ENCODE measurements at places on chromosomes 2 and 18. TPM values are rescaled to one million over a fixed set of nuclear protein-coding genes. Genes with fewer than 3 reads are reported as not detected.
A peak's percentile ranks its signal among the peaks of the same experiment; 100 is the strongest.

GRCh38 chr2:59770651-59771050 lies 782.8 kb downstream of the BCL11A start:
- no peak for DNase-seq

DNA sequence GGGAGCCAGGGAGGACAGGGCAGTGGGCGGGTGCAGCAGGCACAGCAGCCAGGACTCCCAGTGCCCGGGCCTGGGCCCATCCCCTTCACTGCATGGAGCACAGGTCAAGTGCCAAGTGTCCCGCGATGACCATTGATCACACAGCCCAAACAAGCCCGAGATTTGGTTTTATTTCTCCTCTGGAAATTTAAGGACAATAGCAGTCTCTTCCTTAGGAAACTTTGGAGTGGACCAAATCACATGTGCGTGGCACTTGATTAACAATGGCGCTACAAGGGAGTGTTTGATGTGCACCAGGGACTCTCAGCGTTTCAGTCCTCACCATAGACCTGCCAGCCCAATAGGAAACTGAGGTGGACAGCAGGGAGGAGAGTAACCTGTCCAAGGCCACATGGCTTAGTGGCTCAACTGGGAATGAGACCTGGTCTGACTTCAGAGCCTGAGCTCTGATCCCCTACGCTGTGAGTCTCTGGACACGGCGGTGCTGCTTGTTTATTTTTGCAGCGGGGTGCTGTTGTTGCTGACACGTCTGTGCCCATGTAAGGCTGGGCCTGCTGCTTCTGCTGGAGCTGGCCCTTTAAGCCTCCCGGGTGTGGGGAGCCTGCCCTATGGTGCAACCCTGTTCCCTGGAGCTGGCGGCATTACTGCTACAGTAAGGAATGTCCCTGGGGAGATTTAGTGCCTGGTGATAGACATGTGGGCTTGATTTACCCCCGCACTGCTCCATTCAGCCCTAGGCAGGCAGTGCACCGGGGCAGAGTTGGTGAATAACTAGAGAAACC lies 194.2 kb downstream of the INHBB start:
- peak; percentile 92 for DNase-seq

GRCh38 chr2:49514201-49514600 lies 359.9 kb upstream of the FSHR start:
- DNase-seq, result no peak

DNA sequence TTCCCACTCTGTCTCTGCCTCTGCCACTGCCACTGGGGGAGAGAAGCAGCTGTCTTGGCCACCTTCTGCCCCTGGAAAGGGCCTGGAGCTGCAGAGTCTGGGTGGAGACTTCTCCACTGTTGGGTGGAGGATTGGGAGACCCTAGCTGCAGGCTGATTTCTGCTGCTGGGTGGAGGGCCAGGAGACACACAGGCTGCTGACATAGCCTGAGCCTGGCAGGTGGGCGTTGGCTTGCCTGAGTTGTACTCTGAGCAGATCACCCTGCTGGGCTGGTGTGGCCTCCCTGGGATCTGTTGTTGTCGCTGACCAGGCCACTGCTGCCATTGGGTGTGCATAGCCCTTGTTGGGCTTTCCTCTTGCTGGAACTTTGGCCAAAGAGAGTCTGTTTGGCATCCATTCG lies 64.3 kb downstream of the ARHGEF4 start:
- DNase-seq, result no peak

DNA sequence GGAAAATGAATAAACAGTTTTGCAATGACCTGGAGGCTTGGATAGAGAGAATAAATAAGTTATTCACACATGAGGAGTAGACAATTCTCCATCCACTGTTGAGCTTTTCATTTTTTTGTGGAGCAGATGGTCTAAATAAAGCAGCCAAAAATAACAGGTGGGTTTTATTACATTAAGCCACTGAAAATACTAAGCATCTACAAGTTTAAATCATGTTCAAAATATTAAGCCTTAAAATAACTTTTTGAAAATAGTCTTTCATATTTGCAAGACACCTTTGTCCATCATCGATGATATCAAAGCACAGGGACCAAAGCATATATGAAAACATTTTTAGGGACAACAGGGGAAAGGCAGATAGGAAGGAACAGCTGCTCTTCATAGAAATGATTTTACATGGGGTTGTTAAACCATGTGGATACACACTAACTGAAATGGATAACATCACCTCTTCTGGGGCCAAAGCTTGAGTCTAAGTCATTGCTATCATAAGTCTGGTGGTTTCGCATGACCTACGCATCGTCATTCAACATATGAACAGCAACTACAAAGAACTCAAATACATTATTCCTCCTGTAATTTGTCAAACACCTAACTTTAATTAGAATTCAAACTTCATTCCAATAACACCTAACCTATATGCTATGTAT lies 197.6 kb upstream of the CHST9 start:
- DNase-seq, result no peak

GRCh38 chr2:154195644-154196195 lies 324.0 kb downstream of the GALNT13 start:
- no peak for DNase-seq

- no peak for DNase-seq
Measured at GRCh38 chr2:175353275-175353674, 171.8 kb upstream of the ATP5MC3 start.

DNA sequence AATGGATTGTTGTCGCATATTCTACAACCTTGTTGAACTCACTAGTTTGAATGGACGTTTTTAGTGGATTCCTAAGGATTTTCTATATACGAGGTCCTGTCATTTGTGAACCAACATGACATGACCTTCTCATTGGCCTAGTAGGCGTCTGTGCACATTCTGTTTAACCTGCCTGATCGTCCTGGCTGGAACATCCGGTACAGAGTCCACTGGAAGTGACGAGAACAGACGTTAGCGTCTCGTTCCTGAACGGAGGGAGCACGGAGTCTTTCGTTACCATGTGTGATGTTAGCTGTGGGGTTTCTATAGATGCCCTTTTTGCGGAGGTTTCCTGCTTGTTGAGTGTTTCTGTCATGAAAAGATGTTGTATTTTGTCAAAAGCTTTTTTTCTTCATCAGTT lies 61.9 kb downstream of the SLC66A2 start:
- peak; percentile 40 for DNase-seq

- no peak for DNase-seq
Measured at GRCh38 chr2:229344151-229344551, 73.1 kb upstream of the PID1 start.

- peak; percentile 42 for DNase-seq
Measured at GRCh38 chr2:8427211-8427610, 254.6 kb upstream of the ID2 start.

GRCh38 chr2:32863803-32864202 lies 83.0 kb upstream of the LTBP1 start:
- DNase-seq, result no peak

- DNase-seq, result peak; percentile 77
Measured at GRCh38 chr2:231674587-231675338, 33.6 kb upstream of the PTMA start.

DNA sequence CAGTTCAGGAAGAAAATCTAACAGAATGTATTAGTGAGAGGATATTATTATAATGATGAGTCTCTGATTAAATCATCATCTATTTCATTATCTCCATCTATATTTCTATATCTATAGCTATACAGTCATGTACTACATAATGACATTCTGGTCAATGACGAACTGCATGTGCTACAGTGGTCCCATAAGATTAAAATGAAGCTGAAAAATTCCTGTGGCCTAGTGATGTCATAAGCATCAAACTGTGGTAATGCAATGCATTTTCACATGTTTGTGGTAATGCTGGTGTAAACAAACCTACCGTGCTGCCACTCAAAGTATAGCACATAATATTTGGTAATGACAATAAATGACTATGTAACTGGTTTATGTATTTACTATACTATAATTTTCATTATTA lies 1127.9 kb upstream of the CHAC2 start:
- DNase-seq, result no peak

DNA sequence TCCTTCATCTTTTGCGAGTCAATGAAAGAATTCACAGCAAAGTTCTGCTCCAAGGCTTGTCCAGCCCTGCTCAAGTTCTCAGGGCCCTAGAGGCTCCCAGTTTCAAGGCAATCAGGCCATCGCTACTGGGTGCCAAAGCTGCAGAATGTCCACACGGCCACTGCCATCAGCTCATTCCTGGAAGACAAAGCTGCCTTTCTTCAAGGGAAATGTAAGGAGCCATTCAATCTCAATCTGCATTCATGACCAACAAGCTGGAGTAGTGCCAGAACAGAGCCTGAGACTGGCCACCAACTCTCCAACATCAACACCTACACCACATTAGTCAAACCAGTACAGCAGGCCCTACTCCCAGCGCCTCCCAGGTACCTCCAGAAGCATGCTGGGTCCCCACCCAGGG lies 202.2 kb downstream of the TCF4 start:
- DNase-seq, result no peak

GRCh38 chr2:205769495-205769850 lies 87.2 kb downstream of the NRP2 start:
- no peak for DNase-seq

- DNase-seq, result no peak
Measured at GRCh38 chr18:23106575-23106974, 28.7 kb upstream of the CABLES1 start.

GRCh38 chr18:31954349-31954748 lies 11.4 kb upstream of the TRAPPC8 start:
- DNase-seq, result no peak

GRCh38 chr2:106159866-106160785 lies 34.0 kb downstream of the UXS1 start:
- no peak for DNase-seq

- DNase-seq, result peak; percentile 36
Measured at GRCh38 chr2:70959851-70960832, 18.3 kb upstream of the ANKRD53 start.

DNA sequence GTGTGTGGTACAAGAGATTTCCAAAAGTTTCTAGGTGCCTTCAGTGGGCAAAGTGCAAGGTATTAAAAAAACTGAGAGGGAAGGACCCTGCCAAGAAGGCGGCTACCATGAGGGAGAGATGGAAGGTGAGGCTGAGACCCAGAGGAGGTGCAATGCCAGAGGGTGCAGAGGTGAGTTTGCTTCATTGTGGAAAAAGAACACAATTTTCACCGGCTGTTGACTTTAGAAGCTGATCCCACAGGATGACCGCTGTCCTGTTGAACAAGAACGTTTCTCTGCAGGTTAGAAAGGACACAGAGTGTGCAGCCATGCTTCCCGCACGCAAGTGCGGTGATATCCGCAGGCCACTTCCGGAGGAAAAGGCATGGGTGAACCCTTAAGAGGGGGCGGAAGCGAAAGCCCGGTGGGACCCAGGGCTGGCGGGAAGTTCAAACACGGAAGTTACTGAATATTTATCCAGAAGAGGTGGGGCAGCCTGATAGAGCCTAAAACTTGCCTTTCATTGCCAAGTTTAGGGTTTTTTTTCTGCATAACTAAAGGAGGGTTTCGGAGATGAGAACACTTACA lies 16.6 kb downstream of the SP110 start:
- DNase-seq, result no peak

DNA sequence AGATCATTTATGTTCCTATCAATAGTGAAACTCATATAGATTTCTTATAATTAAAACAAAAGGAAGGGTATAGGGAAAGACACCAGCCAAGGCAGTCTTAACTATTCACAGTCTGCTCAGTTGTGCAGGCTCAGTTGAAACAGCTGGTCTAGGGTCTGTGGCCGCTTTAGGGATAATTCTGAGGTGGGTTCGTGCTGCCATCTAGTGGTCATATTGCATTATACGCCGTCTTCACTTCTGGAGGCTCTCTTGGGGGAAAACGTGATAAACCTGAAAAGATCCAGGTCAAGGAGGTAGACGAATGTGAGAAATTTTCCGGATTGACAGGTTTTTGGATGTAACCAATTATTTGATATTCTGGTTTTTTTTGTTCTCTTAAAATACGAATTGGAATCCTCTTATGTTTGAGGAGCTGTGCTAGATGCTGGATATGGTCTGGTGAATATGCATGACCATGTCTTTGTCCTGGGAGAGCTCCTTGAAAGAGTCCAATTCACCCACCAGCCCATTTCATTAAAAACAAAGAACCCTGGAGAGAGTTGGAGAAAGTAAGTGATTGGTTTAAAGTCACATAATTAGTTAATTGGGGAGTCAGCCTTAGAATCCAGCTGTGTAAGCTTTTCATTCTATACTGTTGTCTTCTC lies 492.4 kb downstream of the PLCL1 start:
- no peak for DNase-seq

DNA sequence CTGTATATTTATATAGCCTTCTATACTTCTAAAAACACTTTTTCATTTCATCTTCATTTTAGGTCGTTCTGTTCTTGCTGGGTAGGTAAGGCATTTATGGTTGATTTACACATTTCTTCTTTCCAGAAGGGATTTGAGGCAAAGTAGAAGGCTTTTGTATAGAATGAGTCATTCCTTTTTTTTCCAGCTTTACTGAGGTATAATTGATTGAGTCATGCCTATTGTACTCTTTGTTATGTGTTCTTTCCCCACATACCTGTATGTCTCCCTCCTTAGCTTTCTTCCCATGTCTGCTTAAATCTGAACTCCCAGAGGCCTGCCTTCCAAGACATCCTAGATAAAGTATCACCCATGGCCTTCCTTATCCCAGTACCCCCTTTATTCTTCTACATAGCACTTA lies 4.8 kb upstream of the CDC42EP3 start:
- DNase-seq, result no peak

GRCh38 chr2:20067992-20068584 lies 16.7 kb upstream of the LAPTM4A start:
- no peak for DNase-seq

DNA sequence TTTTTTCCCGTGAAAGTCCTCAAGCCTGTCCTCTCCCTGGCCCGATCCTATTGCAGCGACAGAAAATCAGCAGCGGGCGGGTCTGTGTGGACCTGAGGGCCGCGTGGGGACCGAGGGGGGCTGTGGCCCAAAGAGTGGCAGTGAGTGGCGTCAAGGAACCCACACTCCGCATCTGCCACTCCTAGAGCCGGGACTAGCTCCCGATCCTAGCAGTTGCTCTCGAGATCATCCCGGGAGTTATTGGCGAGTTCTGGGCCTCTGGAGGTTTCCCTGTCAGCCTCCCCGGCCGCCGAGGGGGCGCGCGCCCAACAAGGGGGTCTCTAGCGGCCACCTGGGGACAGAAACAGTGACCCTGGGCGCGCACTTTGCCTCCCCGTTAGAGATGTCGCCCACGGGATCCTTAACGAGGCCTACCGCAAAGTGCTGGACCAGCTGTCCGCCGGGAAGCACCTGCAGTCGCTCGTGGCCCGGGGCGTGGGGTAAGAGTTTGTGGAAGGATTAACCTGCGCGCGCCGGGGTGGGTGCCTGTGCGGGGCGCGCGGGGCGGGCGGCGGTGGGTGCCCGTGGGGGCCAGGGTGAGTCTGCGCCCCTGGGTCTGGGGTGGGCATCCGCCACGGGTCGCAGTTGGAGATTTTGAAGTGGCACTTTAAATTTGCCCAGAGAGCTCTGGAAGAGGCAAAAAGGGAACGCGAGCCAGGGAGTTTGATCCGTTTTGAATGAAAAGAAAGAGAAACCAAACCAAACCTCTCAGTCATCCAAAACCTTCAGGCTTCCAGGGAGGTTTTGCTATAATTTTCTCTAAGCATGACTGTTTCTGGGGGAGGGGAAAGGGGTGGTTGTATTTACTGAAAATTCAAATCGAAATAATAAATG lies 3.5 kb downstream of the ADCYAP1 start:
- DNase-seq, result no peak

- DNase-seq, result no peak
Measured at GRCh38 chr2:211898702-211899101, 639.9 kb downstream of the ERBB4 start.

The ATP8B1 gene
- 13.0 TPM for total RNA-seq

The PASK gene
- 1.1 TPM for total RNA-seq

The GALNT13 gene
- 0.55 TPM for total RNA-seq

The TEX44 gene
- not detected for total RNA-seq

The LYG2 gene
- not detected for total RNA-seq

The CYBRD1 gene
- 100 TPM for total RNA-seq

The LBH gene
- 54.6 TPM for total RNA-seq

The SPATA3 gene
- not detected for total RNA-seq

The SLC9A4 gene
- total RNA-seq, result not detected

The MCFD2 gene
- 77.5 TPM for total RNA-seq

The SETBP1 gene
- 7.8 TPM for total RNA-seq

The ACMSD gene
- total RNA-seq, result not detected

Data from right atrium auricular region (tissue), 2 donors.